Cerebellar nuclear complex (tissue), 1 donor: ENCODE measurements at places on chromosomes 1 and 21.

GRCh38 chr21:46569081-46569480, 35.8 kb downstream of the S100B start:
- no peak for DNase-seq

GRCh38 chr1:246455476-246455875, 51.6 kb downstream of the SMYD3 start:
- no peak for DNase-seq

DNA sequence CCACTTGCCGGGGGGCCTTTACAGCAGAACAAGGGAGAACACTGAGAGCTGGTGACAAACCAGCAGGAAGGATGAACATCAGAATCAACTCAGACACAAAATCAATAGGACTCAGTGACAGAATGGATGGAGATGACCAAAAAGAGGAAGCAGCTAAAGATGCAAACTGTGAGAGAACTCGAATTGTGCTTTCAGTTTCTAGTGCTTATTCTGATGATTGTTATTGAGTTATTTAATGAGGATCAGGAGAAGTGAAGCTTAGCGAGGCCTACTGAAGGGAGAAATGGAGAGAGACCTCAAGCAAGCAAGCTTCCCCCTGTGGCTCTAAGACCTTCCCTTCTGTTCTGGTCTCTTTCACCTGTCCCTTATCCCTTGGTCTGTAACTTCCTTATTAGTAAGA, 30.3 kb upstream of the TMEM125 start:
- no peak for DNase-seq

DNA sequence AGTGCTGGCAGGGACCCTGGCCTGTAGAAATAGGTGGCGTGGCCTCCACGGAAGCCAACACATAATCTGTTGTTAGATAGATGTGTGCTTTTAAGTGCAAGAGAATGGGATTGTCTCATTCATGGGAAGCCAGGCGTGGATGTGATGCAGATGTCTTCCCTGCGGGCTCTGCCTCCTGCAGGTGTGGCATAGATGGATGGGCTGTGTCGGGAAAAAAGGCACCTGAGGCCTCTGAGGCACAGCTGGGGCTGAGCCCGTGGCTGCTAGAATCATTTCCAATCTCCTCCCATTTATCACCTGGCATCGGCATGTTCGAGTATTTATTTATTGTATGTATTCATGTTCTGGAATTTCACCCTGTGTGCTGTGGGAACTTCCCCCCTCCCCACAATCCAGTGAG, 353.4 kb upstream of the AJAP1 start:
- DNase-seq = no peak

GRCh38 chr1:37449936-37450335, 24.4 kb upstream of the ZC3H12A start:
- no peak for DNase-seq
